ENCODE measurements at places on chromosomes 12 and 14.

GRCh38 chr14:95445161-95445560 lies 71.3 kb downstream of the SYNE3 start:
- no peak for DNase-seq

DNA sequence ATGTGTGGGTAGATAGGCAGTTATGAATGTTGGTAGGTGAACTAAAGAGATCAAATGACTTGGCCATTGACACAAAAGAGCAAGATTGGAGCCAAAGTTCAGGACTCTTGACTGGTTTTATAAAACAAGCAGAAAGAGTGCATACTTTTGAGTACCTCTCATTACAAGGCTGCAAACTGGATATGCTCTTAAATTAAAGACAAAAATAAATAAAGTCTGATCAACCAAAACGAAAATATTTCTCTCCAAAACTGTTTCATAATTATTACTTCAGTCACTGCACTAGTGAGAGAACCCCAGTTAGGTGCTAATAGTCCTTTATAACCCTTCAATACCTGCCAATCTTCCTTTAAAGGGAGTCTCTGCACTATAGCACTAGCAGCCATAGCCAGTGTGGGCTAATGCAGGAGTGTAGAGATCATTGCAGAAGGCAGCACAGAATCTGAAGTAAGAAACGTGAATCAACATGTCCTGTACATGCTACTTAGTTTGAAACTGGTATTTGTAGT lies 147.1 kb downstream of the FOXA1 start:
- no peak for DNase-seq

GRCh38 chr14:66473223-66473622 lies 12.9 kb upstream of the CCDC196 start:
- DNase-seq = no peak

DNA sequence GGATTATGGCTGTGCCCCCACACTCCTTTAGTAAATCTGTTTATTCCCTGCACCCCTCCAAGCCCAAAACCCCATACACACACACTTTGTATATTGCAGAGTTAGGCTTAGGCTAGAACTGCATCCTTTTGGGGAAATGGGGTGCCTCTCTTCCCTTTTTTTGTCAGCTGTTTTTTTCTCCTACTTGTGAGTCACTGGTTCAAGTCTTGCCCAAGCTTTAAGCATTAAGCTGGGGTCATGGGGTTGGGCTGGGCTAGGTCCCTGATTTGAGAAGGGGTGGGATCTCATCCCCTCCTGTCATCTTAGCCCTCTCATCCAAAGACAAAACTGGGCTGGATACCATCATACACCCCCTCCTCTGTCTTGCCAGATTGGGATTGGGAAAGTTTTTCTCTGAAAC lies 1.6 kb downstream of the LRP1 start:
- no peak for DNase-seq

GRCh38 chr14:31127690-31128089 lies 79.9 kb downstream of the HECTD1 start:
- DNase-seq = no peak

- DNase-seq = no peak
Observed at GRCh38 chr14:72305561-72305960, 373.3 kb downstream of the RGS6 start.

- DNase-seq = no peak
Observed at GRCh38 chr14:21059842-21060613, 2.4 kb downstream of the RNASE8 start.

DNA sequence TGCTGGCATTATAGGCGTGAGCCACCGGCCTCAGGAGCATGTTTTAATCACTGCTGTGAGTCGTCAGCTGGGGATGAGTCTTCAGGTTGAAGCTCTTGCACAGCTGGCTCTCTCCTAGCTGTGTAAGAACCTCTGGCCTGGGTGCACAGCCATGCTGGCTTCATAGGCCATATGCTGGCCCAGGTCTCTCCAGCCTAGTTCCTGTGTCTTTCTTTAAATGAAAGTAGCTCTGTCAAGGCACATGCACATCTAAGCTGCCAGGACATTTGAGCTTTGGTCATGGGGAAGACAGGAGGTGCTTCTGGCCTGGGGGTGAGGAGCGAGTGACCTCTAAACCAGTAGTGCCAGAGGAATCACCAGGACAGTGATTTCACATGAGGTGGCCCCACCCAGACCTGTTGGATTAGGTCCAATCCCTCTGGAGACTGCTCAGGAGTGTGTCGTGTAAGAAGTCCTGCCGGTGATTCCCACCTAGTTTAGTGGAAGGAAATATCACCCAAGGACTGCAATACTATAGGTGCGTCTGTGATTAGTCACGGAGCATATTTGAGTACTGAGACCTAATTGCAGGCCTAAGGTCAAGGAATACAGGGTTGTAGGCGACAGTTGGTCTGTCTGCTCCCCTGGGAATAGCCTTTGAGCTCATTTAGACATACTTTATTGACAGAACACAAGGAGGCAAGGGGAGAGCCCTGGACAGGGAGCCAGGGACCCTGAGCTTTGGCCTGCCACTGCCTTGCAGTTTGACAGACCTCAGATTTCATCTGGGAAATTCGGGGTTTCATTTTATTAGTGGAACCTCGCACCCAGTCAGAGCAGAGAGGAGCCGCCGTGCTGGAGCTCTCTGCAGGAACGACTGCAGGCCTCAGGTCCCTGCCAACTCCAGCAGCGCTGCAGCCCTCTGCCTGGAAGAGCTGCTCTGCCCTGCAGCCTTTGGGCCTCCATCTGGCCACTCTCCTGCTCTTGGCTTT lies 67.0 kb downstream of the ANKRD9 start:
- no peak for DNase-seq

DNA sequence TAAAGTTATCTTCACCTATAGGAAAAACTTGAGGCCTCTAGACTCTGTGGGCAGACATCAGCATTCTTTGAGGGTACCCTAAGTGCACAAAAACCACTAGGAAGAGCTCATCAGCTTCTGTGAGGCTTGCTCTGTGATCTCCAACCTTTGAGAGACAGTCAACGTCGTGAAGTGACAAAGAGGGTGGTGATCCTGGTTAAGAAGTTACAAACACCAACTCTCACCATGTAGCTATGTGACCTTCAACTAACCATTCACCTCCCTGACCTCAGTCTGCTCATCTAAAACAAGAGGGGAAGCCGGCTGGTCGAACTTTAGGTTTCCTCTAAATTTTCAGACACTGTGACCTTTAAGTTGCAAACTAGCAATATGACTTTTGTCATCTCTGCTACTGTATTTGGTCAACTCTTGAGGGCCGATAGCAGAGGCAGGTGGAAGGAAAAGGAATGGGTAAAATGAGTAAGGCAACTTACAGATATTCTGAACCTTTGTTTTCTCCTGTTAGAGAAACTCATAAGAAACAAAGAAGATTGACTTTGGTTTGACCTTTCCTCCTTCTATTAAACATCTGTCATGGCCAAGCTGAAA lies 103.2 kb upstream of the PARP11 start:
- DNase-seq = no peak

- DNase-seq = no peak
Observed at GRCh38 chr12:113425960-113426453, 3.8 kb downstream of the SDSL start.

GRCh38 chr14:68379510-68380328 lies 413.1 kb downstream of the ZFP36L1 start:
- no peak for DNase-seq

DNA sequence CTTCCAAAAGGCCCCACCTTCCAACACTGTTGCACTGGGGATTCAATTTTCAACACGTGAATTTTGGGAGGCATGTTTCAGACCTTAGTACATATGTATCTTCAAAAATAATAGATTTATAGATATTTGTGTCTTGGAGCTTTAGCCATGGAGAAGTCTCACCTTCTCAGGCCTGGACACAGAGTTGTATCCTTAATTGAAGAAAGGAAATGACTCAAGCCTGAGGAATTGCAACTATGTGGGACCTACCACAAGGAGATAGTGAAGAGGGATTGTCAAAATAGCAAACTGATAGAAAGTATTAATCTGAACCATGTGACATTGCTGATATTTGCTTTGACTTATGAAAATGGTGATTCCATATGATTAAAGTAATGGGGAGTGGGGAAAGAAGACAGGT lies 89.8 kb downstream of the ACSS3 start:
- DNase-seq = no peak

- DNase-seq = peak; percentile 94
Observed at GRCh38 chr12:56488041-56488955, at the start of gene GLS2. TSS of gene GLS2 (minus strand) at chr12:56488161. CDS start at chr12:56488118, 43 bp downstream.

DNA sequence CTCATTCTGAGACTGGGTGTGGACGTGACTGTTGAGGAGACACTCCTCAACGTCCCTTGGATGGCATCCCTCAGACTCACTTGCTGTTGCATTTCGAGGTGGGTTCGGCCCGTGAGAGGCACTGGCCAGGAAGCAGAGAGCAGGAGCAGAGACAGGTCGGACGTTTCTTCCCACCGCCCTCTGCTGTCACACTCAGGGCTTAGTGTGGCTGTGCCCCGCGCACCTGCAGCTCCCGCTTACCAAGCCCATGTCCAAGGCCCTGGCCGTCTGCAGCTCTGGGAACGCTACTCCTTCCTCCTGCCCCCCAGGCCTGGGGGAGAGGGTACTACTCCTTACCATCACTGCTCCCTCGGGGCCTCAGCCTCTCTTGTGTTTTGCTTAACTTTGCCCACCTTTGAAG lies 29.8 kb upstream of the PIWIL1 start:
- no peak for DNase-seq

DNA sequence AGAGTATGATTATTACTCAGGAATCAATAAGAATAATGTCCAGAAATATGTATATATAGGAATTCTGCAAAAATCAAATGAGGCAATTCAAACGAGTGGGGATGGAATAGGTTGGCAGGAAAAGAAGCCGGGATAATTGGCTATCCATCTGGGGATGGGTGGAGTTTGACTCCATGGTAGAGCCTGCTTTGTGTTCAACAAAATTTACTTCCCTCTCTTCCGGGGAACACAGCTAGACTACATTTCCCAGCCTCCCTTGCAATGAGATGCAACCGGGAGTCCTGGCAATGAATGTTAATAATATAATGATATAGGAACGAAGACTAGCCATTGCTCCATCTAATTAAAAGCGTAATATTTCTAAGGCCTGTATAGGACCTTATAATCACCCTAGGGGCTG lies 146.6 kb downstream of the EFCAB11 start:
- DNase-seq = no peak

DNA sequence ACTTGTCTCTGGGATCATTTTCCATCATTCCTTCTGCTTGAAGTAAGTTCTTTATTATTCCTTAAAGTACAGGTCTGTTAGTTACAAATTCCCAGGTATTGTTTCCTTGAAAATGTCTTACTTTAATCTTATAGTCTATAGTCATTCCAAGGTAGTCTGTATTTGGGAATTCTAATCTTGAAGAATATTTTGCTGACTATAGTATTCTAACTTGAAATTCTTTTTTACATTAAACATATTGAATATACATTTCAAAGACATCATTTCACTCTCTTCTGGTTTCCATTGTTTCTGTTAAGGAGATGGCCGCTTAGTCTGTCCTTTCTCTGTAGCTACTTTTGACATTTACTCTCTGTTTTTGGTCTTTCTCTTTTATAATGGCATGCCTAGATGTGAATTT lies 399.8 kb downstream of the TMEM117 start:
- no peak for DNase-seq

GRCh38 chr14:56243110-56243509 lies 124.9 kb downstream of the PELI2 start:
- DNase-seq = no peak

DNA sequence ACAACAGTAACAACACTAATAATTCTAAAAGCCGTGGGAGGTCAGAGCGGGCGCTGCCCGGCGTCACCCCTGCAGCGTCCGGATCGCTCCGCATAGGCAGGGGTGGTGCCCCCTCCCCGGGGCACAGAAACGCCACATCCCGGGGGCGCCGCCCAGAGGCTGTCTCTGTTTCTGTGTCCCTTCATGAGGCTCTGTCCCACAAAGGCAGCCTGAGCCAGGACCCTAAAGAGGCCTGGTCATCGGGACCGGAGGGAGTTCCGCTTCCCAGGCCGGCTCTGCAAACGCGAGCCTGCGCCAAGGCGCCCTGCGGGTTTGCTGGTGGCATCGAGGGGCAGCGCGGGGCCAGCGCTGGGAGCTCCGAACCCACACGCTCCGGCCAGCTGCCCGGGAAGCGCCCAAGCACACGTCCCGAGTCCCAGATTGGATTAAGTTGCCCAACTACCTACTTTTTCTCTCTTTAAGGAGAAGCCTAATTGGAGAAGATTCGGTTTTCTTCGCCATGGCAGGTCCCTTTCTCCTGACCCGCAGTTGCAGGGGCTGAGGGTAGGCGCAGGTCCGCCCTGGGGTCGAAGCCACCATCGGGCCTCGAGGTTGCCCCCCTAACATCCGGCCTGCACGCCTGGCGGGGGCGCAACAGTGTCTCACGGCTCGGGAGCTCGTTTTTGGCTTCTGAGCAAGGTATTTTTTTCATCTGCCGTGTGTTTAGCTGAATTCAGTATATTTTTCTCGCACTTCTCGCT lies 421.7 kb downstream of the VRK1 start:
- DNase-seq = no peak

- DNase-seq = no peak
Observed at GRCh38 chr12:111178181-111179081, 190.5 kb downstream of the PHETA1 start.

DNA sequence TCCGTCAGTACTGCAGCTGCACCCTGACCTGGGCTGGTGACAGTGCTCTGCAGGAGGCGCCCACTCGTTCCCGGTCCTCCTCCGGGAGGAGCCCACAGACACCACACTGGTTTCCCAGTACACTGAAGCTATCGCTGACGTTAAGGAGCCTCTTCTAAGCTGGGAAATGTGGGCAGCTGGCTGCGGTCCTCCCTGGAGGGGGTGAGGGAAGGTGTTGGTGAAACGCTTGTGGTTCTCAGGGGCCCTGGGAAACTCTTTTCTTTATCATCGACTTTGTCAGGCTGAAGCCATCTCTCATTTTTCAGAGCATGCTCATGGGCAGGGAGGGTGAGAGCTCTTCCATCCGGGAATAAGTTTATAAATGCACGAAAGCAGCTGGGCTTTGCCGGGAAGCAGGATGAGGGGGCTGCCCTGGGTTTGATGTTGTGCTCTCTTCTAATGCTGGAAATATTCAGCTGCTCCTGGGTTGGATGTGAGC lies 176.0 kb downstream of the CHST11 start:
- no peak for DNase-seq

DNA sequence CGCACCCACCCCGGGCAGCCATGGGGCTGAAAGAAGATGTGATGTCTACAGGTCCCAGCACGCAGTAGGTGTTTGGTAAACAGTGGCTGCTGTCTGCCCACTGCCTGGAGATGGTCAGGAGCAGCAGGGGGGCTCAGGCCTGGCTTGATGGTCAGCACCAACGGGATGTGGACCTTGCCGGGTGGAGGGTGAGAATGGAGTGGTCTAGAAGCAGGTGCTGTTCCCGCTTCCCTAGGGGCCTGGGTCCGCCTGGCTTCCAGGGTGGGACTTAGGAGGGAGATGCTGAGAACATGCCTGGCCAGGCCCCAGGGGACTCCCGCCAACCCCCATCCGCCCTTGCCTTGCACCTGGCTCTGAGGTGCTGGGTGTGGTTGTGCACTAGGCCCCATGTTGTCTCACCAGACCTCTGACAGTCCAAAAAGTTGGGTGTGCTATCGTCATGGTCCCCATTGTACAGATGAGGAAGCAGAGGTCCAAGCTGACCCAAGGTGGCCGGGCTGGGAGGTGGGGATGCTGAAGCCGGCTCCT lies 12.9 kb downstream of the FAM222A start:
- DNase-seq = no peak
